ENCODE measurements at places on chromosomes 16 and 17. TPM values are rescaled to one million over a fixed set of nuclear protein-coding genes. Genes with fewer than 3 reads are reported as not detected.
A peak's percentile ranks its signal among the peaks of the same experiment; 100 is the strongest.

EPN3 gene
- total RNA-seq, result 38.5 TPM

FOXF1 gene
- total RNA-seq, result 0.68 TPM

DNA sequence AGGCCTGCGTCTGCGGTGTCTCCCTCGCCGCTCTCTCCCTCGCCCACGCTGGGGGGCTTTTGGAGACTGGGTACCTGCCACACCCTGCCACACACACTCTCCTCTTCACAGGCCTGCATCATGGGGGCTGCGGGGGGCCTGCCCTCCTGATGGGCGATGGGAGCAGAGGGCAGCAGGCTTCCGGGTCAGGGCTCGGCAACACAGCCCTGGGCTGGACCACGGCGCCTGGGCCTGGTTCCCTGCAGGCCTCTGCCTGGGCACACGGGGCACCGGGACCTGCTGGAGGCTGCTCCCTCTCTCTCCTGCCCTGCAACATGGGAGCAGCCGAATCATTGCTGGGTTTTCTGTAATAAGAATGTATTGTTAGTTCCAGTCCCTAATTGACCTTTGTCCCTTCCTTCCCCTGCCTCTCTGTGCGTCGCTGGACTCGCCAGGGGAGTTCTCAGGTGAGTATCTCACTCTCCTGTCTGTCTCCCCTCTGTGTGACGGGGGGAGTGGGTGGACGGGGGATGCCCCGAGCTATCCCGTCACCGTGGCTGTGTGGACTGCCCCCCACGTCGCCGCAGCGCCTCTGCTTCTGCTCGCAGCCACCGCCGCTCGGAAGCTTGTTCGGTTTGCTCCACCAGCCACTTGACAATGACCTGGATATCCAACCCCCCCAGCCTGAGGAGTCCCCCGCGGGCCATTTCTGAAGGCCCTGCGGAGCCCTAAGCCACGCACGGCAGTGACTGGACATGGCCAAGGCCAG is 13.5 kb downstream of the NME3 start:
- ATAC-seq, result no peak

DNA sequence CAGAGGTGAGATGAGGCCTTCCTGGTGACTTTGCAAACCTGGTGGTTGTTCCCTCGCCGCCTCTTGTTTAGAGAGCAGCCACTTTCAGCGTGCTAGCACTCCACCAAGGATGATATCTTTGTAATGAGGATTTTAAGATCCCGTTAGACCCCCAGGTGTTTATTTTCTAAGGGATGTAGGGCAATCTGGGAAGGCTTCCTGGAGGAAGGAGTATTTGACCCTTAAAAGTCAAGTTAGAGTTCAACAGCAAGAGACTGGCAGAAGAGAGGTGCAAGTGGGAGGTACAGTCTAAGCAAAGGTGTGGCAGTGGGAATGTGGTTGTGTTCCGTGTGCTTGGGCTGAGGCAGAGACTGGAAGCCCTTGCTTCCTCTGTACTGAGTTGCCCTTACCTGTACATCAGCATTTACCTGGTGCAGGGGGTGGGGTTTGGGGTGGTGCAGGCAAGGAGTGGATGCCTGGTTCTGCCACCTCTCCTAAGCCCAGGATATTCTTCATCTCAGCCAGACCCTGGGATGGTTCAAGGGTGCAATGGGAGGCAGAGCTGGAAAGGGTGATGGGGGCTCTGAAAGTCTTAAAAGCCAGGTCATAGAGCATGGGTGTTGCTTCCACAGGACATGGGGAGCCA is 83.6 kb downstream of the SDR42E1 start:
- no peak for ATAC-seq

GRCh38 chr16:84294117-84294516 is 561 bp upstream of the WFDC1 start:
- no peak for ATAC-seq

- peak; percentile 4 for ATAC-seq
Observed at GRCh38 chr17:9020096-9020823, 1.1 kb upstream of the NTN1 start.

DNA sequence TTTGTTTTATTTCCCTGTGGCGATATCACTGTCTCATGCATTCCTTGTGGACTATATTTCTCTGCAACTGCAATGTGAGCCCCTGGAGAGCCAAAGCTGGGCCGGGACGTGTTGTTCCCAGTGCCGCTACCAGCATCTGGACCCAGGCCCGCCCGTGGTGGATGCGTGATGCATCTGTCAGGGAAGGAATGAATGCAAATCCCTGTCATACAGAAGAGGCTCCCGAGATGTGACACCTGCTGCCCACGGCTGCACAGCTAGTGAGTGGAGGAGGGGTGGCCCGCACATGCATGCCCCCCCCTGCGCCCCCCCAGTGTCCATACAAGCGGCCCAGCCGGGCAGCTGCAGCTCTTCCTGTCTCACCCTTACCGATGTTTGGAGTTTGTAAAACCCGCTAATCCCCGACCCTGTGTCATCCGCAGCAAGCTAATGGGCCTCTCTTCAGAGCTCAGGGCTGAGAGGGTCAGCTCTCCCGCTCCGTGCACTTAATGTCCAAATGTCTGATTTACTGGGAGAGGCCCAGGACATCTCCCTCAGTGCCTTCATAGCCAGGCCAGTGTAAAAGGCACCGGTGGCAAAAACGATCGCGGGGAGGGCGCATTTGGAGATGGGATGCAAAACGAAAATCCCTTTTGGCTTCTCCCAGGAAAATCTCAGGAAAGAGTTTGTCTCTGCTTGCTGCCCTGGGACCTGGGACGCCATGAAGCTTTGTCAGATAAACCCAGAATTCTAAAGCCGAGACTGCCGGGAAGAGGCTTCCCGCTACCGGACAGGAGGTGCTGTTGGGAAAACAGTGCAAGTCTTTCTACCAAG is 91.8 kb downstream of the FOXL1 start:
- no peak for ATAC-seq

DNA sequence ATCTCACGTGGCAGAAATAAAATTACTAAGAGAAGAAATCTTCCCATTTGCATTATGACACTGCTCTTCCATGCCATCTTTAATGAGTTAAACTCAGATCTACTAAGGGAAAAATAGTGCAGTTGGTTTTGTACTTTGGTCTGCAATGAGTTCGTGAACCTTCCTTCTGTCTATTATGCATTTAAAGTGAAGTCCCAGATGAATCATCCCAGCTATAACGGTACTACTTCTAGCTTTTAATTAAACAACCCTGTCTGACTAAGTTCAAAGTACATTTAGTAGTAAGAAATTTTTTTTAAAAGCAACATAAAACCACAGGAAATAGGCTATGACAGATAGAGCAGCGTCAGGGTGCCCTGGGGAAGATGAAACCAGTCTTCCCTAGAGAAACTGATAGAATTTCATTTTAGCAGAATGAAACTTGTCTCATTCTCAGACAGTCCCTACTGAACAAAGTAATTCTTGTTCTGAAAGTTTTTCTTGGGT is 1.8 kb downstream of the TMIGD1 start:
- no peak for ATAC-seq

- ATAC-seq, result no peak
Observed at GRCh38 chr17:15231851-15232516, 33.1 kb downstream of the PMP22 start.

DNA sequence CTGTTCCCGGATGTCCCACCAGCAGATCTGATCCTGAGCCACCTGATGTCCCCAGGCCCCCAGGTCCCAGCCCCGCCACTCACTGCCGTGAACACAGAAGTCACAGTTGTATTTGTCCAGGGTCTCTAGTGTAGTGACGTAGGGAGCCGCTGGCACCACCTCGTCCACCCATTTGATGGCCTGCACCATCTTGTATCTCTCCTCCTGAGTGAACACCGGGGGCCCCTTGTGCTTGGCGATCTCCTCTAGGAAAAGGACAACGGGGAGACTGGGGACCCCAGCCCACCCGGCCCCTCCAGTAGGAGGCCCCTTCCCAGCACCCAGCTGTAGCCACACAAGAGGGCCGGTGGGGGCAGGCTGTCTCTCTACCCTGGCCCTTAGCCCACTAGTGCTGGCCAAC is 2.4 kb downstream of the PCYT2 start:
- no peak for ATAC-seq
